ENCODE measurements at places on chromosomes 5 and 9.

- no peak for DNase-seq
These were observed 964 bp upstream of the COL5A1 start for GRCh38 chr9:134640506-134641172.

- DNase-seq = no peak
These were observed at the start of gene BTNL3 for GRCh38 chr5:180988592-180988991. Gene BTNL3 (plus strand): TSS chr5:180988846. CDS start chr5:180989029, 183 bp downstream.

DNA sequence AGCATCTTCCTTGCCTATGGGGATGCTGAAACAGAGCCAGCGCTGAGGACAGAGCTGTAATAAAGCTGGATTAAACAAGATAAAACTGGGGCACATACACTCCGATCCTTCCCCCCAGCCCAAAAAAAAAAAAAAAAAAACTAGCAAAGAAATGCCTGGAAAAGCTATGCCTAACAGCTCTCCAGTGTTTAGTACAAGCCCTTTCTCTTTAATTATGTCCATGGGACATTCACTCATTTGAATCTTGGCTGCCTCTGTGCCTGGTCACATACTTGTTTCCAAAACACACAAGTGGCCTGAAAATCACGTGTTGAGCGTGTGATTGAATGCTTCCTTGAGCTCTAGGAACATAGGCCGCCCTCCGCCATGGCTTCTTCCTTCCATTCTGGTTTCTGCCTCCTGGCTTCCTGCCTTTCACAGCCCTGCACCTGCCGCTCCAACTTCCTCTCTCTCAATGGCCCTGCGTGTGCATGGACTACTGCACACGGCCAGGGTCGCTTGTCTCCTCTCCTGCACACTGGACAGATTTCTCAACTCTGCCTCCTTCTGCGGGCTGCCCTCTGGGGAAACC lies 111.0 kb upstream of the RETREG1 start:
- no peak for DNase-seq

DNA sequence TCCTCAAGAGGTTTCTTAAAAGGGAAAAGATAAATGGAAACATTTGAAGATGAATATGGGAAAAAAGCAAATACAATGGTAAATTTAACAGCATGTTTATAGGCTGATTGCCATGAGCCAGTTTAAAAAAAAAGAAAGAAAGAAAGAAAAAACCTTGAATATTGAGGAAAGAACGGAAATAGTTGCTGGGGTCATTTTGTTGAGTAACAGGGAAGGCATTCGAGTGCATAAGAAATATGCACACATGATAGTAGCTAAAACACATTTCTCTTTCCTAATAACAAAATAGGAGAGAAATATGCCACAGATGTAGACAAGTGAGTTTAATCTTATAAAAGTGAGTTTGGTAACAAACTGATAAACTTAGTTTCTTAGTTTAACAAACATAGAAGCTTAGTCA lies 864.6 kb upstream of the ACO1 start:
- no peak for DNase-seq

DNA sequence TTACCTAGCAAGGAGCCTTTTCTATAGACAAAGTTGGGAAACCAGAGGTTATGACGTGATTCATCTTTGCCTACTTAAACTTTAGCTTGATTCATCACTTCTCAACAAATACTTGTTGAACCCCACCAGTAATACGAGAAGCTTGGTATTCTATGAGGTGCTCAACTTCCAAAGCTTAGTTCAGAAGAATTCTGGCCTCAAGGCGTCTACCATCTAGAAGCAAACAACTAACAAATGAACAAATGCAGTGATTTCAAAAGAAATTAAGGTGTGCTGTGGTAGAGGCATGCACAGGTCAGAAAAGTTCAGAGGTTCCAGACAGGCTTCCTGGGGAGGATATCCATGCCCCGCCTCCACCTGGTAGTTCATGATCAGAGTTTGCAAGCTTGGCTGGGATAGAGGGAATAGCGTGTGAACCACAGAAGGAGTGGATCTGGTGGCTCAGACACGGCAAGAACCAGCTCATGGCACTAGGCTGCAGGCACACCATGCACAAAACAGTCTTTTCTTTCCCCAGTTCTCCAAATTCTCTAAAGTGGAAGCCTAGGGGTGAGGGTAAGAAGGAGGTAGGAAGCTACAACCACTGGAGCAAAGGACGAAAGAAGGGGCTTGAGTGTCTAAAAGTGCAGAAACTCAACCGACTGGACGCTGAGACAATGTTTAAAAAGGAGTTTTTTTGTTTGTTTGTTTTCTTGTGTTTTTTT lies 473.0 kb downstream of the RAB3C start:
- no peak for DNase-seq

DNA sequence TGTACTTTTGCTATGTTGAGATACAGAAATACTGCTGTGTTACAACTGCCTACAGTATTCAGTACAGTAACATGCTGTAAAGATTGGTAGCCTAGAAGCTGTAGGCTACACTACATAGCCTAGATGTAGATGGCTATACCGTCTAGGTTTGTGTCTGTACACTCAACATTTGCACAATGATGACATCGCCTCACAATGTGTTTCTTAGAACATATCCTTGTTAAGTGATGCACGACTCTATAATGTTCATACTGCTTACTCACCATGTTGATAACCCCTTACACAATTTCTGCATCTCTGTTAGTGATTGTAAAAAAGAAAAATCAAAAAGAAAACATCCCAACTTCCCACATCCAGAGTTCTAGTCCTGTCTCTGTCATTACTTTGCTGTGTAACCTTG lies 450.0 kb downstream of the CCDC171 start:
- DNase-seq = no peak

GRCh38 chr9:135320331-135320730 lies 159.3 kb upstream of the PPP1R26 start:
- DNase-seq = no peak

- no peak for DNase-seq
These were observed 147.7 kb downstream of the BARX1 start for GRCh38 chr9:93807166-93808074.

GRCh38 chr5:169808118-169808581 lies 171.1 kb downstream of the DOCK2 start:
- no peak for DNase-seq

DNA sequence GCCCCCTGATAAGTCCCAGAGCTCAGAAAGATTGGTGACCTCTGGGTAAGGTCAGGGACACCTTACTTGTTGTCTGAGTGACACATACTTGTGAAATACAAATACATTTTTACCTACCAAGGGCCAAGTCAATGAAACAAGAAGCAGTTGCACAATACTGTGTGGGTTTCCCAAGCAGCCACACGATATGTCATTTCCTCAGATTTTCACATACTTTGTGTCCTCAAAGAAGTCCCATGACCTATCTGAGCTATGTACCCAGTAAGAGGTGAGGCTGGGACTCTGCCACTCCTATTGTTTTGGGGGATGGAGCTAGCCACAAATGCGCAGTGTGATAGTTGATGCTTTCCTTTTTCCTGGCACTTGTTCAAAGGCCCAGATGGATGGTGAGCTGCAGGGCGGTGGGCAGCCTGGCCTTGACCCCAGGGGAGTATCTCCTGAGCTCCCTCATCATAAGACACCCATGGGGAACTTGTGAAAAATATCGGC lies 4.8 kb upstream of the SLC25A51 start:
- no peak for DNase-seq

DNA sequence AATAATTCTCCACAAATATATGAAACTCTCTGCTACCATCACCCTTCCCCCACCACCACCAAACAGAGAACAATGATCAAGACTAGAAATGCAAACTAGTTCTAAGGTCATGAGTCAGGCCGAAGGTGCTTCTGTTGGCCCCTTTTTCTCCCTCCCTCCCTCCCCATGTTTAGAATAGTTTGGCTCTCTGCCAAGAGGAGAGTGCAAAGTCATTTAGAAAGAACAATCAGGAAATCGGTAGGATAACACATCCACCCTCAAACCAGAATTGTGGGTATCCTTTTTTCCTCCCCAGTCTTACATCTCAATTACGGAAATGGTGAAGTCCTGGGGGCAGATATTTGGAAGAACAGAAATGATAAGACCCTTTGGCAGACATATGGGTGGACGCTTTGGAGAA lies 170.1 kb downstream of the SLF1 start:
- no peak for DNase-seq

GRCh38 chr9:1460143-1460769 lies 410.1 kb downstream of the DMRT2 start:
- DNase-seq = peak; percentile 2

- no peak for DNase-seq
These were observed 161.9 kb downstream of the ARSB start for GRCh38 chr5:78823196-78823595.

- DNase-seq = no peak
These were observed 92.7 kb downstream of the AOPEP start for GRCh38 chr9:94819161-94819687.
